Large intestine (tissue), 12 donors: ENCODE measurements at places on chromosomes 2 and 18.

DNA sequence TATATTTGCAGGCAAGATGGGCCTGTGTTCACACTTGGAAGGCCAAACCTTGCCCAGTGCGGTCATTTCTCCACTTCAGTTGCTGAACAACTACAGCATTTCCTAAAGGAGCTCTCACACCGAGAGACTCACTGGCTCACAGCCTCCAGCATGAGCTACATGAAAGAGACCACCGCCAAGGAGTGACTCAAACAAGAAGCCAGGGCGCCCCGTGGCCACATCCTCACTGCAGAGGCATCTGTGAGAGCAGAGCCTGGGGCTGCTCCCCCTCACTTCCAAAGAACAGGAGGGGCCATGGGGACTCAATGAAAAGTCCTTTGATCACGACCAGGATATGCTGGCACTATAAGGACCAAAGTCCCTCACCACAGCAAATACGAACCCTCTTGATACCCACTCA is 50.0 kb downstream of the TMEM163 start:
- no peak for DNase-seq

GRCh38 chr2:104845946-104846785 is 7.7 kb upstream of the POU3F3 start:
- no peak for DNase-seq

DNA sequence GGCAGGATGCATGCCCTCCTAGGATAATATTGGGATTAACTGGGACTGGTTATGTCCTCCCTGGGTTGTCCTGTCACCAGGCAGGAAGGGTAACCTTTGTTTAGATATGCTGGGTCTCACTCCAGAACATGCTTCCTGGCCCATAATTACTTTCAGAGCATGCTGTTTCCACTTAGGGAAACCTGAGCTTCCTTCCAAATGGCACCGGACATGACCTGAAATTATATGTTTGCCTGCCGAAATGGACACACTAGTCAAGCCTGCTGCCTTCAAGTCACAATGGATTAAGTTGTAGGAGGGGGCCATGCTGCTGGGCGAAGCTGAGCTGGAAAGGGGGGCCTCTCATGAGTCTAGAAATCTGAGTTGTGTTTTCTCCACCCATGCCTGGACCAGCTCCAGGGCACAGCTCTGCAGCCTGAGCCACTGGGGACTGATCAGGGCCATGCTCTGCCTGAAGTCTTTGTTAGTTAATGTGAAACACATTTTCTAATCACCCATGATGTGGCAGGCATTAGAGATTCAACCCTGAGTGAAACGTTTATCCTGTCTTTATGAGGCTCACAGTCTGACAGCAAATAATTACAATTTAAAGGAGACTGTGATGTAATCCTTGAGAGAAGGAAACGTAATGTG is 273.3 kb downstream of the TNS1 start:
- no peak for DNase-seq

DNA sequence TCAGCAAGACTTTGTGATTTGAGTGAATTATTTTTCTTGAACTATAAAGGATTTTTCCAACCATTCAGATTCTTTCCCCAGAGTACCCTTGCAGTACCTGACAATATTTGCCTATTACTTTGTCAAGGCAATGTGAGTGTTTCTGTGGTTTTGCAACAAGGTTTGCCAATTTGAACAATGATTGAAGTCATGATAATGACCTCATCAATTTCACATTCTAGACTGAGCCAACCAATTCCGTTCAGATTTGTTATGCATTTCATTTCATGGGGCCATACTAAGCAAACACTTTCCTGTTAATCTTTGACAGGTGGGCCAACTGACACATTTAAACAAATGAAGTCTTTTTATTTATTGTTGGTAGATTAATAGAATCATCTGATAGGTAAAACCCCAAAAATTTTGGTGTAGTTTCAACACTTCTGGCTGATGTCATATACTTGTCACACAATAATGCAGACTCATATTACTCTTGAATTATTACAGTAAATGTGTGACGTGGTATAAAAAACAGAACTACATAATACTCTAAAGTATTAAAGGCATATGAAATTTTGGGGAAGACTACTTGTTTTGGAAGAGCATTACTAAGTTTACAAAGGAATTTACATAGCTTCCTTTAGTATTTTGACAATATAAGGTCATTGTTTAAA is 526.4 kb downstream of the DPP10 start:
- no peak for DNase-seq

DNA sequence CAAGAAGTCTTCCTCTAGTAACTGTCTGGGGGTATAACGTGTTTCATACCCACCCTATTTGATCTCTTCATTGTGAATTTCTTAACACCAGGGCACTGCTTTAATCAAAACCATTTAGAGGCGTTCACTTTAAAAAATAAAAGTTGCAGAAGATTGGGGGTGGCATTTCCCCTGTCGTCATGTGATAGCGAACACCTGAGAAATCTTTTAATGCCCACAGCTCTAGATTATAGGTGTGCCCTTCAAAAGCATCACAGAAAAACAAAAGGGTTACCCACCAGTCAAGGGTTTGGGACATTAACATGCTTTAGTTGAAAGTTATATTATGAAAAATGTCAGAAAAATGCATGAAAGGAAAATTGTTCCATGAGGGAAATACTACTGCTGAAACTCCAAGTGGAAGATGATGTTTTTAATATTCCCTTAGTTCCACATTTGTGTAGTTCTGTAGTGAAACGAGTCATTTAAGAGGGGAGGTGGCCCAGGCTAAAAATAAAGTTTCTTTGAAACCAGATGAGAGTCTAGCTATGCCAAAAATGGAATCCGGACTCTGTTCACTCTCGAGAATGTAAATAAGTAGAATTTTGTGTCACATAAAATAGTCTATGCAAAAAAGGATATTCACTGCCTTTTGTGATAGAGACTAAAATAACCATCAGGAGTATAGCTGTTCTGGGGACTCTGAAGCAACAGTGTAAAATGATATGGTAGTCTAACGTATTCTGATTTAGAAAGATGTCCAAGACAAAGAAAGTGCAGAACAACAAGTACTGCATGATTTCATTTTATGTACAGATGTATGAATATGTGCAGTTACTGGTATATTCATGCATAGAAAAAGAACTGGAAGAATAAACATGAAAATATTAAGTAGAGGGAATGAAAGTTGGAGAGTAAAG is 95.3 kb downstream of the TMEM247 start:
- DNase-seq, result no peak

DNA sequence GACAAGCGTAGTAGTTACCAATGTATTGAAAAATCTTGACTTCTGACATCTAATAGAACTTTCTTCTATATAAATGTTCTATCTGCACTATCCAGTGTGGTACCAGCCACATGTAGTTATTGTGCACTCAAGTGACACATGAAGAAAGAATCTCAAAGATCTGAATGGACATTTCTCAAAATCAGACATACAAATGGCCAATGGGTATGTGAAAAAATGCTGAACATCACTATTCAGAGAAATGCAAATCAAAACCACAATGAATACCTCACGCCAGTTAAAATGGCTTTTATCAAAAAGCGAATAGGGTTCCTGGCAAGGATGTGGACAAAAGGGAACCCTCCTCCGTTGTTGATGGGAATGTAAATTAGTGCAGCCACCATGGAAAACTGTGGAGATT is 37.5 kb upstream of the SMCHD1 start:
- no peak for DNase-seq

- DNase-seq, result no peak
Observed at GRCh38 chr2:641164-641871, 35.9 kb downstream of the TMEM18 start.

DNA sequence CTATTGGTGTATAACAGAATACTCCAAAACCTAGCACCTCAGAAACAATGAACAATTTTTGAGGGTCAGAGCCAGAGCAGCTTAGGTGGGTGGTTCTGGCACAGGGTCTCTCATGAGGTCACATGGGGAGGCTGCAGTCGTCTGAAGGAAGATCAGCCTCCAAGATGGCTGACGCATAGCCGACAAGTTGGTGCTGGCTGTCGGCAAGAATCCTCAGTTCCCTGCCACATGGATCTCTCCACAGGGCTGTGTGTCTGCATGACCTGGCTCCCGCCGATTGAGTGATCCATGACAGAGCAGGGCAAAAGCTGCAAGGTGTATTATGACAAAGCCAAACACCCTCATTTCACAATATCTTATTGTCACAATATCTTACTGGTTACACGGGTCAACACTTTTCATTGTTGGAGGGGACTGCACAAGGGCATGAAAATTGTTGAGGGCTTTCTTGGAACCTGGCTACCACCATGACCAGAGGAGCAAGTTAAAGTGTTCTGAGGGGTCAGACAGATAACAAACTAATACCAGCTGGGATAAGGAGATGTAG is 4.2 kb downstream of the MYL12B start:
- no peak for DNase-seq

DNA sequence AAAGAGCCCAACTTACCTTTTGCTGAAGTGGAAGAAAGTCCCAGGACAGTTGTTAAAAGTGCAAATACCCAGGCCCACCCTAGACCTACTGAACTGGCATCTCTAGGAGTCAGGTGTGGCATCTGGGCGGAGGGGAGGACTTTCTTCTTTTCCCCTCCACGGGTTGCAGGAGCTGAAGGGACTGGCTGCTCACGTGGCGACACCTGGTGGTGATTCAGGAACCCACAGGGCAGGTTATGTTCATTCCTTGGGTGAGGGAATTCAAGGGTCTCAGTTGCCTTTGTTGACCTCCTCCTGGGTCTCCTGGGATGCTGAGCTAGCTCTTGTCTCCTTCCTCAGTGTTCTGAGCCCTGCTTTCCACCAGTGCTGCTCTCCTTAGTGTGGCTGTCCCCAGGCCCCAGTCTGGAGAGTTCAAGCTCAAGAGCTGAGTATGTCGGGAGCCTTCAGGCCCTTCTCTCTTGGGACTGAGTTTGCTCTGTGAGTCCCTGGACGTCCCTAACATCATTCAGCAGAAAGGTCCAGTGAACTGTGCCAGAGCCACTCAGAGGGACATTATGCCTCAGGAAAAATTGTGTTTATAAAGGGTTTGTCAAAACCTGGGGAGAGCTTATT is 56.9 kb downstream of the DYSF start:
- peak; percentile 20 for DNase-seq

DNA sequence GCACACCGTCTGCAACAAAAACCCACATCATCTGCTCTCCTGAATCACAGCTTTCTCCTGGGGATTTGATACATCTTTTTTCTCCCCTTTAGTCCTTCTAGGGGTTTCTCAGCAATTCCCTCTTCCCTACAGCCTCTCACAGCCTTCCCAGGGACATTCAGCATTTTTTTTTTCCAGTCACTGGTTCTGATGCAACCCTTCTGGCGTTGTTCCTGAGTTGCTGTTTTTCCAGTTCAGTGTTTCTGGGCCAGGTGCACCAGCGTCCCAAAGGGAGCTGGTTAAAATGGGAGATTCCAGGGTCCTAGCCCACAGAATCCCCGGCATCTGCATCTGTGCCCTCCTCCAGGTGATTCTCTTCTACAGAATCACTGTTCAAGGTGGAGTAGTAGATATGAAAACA is 36.1 kb downstream of the ADCY3 start:
- DNase-seq, result no peak

DNA sequence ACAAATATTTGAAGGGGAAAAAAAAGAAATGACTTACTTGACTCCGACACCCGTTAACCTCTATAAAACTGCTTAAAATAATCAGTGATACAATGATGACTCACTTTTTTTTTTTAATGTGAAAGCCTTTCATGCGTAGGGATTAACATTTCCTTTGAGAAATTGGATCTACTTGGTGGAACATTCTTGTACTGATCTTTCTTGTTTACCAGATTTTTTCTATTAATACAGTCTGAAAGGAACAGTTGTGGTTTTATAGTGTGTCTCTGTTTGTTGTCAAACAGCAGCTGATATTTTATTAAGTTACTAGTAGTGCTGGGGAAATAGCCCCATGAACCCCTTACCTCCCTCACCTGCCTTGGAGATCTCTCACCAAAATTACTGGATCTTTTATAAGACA is 40.2 kb upstream of the NEB start:
- no peak for DNase-seq

DNA sequence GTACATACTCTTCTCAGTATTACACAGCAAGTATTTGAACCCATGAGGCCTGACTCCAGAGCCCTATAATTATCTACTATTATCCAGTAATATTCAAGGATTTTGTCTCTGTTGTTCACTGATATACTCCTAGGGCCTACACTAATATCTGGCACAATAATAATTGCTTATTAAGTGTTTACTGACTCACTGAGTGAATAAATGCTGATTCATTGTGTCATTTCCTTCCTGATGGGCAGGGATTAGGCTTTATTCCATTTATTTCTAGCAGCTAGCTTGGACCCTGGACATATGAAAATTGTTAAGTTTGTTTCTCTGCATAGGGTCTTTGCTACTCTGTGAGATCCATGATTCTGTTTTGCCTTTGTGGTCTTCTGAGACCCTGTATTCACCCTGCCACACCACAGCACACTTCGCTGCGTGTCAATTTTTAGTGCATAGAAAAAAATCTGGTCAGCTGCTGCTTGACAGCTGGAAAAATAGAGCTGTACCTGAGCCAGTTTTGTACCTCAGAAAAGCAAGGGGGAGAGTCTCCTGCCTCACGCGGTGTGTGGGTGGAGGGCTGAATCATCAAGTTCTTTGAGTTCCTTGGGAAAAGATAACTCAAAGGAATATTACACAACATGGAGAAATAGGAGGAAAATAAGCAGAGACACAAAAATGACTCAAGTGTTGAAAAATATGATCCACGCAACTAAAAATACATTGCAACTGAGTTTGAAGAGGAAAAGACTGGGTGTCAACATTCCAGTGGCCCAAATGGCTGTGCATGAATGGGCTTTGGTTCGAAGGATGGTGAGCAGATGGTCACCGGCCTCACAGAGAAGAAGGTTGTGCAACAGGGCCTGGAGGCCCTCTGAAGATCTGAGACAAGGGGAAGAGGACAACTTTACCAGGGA is 18.9 kb upstream of the DPP4 start:
- DNase-seq, result no peak

DNA sequence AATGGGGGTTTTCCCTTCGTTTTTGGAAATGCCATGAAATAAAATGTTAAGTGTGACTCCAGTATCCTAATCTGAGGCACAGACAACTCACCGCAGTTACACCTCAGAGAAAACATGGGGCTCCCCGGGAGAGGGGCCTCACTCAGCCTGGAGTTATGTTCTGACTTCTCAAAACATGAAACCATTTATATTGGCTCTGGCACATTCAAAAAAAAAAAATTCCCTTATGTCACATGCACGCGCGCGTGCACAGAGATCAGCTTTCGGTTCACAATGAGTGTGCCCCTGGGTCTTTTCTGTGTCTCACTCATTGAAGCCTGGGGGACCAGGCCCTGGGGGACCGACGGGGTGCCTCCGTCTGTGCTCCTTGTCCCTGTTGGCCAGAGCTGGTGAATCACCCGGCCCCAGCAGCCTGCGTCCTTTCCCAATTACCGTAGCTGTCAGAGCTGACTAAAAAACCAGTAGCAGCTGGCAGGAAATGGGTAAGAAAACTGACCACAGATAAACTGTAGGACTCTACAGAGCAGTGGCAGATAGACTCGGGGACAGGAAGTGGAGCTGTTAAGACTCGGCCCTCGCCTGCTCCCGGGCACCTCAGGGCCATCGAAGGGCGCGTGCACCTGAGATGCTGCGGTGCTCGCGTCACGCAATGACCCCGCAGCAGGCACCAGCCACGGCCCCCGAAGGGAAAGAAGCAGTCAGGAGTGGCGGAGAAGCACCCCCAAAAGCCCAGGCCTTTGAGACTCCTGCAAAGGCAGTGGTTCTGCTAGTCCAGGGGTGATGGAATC is 138.3 kb upstream of the ID2 start:
- DNase-seq, result no peak
